ENCODE measurements at places on chromosomes 11 and 22.

DNA sequence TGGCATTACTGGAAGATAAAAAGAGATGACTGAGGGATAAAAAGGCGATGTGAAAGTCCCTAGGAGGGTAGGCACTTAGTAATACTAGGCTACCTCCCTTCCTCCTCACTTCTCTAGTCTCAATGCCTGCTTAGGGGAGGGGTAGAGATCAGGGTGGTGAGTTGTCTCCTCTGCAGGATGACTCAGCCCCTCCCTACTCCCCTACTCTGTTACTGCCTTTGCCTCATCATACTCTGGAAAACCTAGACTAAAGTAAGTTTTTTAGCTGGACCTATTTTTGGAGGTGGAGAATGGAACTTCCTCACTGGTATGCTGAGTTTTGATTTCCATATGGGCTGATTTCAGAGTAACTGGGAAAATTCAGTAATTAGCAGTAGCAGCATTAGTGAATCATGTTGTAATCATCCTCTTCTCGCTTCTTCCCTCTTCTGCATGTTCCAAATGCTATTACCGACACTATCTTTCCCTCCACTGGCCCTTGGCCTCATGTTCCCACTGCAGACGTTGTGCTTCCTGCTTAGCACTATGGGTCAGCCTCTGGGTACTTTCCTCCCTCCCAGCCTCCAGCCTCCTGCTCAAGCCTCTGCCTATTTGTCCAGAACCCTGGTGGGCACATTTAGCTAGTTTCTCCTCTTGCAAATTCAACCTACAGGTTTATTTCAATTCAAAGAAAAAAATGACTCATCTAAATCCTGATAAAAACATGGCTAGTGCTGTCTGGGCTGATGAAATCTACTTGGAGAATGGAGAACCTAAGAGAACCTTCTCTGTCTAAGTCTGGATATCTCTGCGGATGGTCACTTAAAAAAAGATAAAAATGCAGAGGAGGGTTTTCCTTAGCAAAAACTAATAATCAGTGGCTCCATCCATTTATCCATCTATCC, 281.7 kb downstream of the ST3GAL4 start:
- DNase-seq, result no peak

DNA sequence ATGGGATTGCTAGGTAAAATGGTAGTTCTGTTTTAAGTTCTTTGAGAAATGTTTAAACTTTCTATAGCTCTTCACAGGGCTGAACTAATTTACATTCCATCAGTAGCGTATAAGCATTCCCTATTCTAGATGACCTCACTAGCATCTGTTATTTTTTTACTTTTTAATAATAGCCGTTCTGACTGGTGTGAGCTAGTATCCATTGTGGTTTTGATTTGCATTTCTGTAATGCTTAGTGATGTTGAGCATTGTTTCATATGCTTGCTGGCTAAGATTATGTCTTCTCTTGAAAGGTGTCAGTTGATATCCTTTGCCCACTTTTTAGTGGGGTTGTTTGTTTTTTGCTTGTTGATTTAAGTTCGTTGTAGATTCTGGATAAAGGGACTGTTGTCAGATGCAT, 35.9 kb downstream of the MMP27 start:
- no peak for DNase-seq

DNA sequence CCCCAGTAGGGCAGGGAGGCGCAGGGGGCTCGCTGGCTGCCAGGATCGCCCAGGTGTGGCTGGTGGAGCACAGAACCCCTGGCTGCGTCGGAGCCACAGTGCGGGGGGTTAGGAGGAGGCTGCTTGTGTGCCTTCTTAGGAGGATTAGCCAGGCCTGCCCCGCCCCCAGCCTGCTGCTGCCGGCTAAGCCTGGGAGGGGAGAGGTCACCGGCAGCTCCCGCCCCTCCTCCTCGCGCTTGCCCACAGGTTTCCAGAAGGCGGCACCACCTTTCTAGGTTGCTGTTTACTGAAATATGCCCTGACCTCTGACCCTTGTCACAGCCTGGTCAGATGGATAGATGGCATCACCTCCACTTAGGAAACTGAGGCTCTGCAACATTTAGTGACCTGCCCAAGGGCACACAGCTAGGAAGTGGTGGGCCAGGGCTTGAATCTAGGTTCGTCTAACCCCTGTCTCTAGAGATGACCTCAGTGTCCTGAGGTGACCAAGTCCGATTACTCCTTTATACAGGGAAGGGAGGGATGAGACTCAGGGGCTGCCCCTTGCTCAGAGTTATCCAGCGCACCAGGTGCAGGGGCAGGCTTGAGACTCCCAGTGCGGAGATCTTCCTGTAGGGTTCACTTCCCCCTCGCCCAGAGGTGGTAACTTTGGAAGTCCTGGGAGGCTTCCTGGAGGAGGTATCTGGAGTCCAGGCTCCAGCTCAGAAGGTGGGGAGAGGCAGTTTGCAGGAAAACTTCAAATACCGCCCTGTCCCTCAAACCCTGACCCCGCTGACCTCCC, 44.0 kb downstream of the MYO7A start:
- DNase-seq, result no peak

DNA sequence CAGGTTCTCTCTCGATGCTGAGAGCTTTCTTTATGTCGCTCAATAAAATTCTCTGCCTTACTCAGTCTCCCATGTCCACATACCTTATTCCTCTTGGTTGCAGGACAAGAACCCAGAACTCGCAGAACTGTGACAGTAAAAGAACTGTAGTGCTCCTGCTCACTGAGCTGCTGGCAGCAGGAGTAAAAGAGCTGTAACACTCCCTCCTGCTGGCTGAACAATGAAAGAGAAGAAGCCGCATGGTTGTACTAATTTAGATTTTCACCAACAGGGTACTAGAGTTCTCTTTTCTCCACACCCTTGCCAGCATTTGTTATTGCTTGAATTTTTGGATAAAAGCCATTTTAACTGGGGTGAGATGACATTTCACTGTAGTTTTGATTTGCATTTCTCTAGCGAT, 433.2 kb downstream of the GUCY1A2 start:
- no peak for DNase-seq

GRCh38 chr22:35868938-35869337, 151.3 kb downstream of the APOL5 start:
- no peak for DNase-seq

DNA sequence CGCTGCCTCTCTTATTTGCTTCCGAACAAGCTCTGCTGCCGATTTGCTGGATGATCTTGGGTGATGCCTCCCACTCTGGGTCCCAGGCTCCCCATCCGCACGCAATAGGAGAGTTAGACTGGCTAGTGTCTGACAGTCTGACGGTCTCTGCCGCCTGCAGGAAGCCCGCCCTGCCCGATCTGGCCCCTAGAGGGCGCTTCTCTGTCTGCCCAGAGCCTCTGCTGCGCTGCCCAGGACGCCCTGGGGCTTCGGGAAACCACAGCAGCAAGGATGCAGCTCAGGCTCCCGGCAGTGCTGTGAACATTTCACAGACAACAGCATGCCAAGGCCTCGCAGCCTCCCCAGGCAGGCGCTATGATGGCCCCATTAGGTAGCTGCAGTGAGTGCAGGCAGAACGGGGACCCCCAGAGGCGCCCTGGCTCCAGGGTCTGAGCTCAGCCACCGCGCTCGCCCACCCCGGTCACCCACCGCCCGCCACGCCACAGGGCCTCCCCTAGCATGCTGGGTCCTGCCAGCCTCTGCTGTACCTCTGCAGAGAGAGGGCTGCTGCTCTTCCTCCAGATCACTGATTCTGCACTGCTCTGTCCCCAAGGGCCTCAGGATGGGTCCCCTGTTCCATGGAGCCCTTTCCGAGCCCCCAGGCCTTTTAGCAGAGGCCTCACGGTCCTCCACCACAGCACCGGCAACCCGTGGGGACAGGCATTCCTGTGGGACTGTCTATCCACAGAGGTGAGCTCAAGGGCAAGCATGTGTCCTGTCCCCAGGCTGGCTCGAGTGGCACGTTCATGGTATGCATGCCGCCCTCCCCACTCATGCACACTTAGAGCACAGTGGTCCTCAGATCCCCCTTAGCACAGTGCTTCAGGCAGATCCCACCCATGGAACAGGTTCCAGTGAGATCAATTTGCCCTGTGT, 4.3 kb upstream of the BAIAP2L2 start:
- DNase-seq, result peak; percentile 58

GRCh38 chr22:20244691-20245576, 23.2 kb downstream of the RTN4R start:
- peak; percentile 44 for DNase-seq

GRCh38 chr11:131109257-131109656, 193.0 kb upstream of the SNX19 start:
- no peak for DNase-seq

GRCh38 chr11:33980897-33981296, 70.6 kb upstream of the CAPRIN1 start:
- DNase-seq, result no peak

GRCh38 chr11:104917271-104918112, 19.2 kb upstream of the CASP12 start:
- DNase-seq, result no peak

DNA sequence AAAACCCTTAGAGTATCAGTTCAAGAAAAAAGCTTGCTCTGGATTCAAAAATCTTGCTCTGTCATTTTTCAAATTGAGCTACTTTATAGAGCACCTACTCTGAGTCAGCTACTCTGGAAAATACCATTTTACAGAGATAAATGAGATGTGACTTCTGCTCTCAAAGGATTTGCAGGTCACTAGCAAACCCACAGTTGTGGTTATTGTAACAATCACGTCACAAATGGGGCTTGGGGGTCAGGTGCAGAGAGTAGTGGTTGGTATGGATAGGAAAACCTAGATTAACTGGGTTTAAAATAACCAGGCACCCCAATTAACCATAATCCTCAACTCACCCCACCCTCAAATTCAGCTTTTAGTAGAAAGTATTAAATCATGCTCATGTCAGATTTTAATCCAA, 52.3 kb downstream of the MSANTD4 start:
- DNase-seq, result no peak

DNA sequence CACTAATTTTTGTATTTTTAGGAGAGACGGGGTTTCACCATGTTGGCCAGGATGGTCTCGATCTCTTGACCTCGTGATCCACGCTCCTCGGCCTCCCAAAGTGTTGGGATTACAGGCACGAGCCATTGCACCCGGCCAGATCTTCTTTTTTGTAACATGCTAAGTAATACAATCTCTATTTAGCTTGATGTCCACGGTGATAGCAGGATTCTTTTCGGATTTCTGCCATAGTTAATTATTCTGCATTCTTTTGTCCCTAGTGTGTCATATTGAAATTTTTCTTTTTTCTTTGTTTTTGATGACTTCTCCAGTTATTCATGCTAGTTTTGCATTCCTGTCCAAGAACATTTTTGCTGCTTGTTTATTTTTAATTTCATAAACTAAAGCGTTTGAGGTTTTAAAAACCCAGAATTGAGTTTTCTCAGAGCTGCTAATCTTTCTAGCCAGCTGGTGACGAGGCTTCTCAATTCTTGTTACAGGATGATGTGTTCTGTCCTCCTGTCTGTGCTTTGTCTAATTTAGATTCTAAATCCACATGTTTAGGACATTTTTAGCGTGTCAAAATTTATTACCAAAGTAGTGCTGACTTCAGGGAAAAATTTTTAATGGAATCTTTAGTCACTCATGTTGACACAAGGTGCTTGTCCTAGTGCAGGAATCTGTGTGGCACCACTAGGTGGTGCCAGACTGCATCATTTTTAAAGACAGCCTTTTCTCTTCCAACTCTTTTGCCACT, 21.8 kb downstream of the NF2 start:
- peak; percentile 11 for DNase-seq

DNA sequence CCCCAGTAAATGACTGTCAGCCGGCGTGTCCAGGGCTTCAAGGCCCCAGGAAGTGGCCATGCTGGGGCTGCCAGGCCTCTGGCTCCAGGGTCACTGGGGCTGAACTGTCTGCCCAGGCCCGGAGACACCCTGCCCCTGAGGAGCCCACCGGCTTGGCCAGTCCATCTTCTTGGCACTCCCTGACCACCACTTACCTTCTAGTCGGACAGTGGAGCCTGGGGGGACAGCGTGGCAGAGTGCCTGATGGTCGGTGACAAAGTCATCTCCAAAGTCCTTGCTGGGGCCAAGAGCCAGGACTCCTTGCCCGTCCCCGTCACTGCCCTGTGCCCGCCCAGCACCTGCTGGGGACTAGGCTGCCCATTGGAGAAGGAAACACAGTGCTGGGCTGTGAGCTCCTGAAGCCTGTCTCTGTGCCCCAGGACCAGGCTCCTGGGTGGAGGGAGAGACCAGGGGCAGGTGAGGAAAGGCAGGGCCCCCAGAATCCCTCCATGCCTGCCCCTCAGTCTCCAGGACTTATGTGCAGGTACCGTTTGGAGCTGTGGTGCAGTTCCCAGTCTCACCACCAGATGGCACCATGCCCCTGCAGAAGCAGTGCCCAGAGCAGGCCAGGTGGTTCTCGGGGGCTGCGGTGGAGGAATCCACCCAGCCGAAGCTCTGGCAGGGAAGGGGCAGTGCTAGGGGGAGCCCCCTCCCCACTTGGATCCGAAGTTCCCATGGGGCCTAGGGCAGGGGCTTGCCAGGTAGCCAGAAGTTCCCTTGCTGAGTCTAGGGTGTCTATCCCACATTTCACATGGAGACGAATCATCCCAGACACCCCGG, 6.0 kb upstream of the CCDC188 start:
- DNase-seq, result peak; percentile 70

DNA sequence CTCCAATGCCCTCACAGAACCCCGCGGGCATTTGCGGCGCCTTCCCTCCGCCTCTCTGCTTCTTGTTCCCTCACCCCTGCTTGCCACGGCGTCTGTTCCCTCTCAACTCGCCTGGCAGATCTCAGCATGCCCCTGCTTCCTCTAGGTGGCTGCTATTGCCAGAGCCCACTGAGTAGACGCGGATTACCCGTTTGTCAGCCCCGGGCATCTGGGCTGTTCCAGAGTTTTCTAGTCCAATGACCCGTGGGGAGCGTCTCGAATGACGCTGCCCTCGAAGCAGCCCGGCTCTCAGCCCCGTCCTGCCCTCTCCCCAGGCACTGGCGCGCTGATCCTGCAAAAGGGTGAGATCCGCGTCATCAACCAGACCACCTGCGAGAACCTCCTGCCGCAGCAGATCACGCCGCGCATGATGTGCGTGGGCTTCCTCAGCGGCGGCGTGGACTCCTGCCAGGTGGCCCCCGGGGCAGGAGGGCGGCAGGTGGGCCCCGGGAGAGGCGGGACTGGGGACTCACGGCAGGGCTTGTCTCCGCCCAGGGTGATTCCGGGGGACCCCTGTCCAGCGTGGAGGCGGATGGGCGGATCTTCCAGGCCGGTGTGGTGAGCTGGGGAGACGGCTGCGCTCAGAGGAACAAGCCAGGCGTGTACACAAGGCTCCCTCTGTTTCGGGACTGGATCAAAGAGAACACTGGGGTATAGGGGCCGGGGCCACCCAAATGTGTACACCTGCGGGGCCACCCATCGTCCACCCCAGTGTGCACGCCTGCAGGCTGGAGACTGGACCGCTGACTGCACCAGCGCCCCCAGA, 49.7 kb downstream of the ST14 start:
- DNase-seq, result no peak

DNA sequence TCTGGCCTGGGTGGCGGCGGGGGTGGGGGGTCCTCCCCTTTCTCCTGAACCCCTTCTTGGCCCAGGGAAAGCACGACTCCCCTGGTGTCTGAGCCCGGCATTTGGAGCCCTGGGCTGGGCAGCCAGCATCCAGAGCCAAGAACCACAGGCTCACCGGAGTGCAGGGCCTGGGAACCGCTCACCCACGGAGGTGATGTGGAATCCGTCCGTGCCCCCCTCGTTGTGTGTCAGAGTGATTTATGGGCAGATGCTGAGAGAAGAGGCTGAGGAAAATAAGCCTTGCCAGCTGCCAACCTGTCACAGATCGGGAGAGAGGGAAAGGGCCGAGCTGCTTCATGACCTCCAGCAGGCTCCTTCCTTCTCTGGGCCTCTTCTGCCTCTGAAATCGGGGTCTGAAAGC, 33.7 kb downstream of the WNT11 start:
- DNase-seq, result no peak

GRCh38 chr11:108713076-108713790, 48.4 kb downstream of the DDX10 start:
- DNase-seq, result no peak
